Fibroblast of upper back skin (primary cell): ENCODE measurements at places on chromosomes 11 and 22.

- DNase-seq, result no peak
These were observed 29.7 kb downstream of the POU2AF3 start for GRCh38 chr11:111327908-111328624.

- DNase-seq, result no peak
These were observed 521.8 kb downstream of the MIAT start for GRCh38 chr22:27179161-27179560.

GRCh38 chr11:21472261-21472660 lies 720.6 kb upstream of the ANO5 start:
- DNase-seq, result no peak

- peak; percentile 22 for DNase-seq
These were observed 176.5 kb upstream of the POU2AF2 start for GRCh38 chr11:111069066-111069465.

DNA sequence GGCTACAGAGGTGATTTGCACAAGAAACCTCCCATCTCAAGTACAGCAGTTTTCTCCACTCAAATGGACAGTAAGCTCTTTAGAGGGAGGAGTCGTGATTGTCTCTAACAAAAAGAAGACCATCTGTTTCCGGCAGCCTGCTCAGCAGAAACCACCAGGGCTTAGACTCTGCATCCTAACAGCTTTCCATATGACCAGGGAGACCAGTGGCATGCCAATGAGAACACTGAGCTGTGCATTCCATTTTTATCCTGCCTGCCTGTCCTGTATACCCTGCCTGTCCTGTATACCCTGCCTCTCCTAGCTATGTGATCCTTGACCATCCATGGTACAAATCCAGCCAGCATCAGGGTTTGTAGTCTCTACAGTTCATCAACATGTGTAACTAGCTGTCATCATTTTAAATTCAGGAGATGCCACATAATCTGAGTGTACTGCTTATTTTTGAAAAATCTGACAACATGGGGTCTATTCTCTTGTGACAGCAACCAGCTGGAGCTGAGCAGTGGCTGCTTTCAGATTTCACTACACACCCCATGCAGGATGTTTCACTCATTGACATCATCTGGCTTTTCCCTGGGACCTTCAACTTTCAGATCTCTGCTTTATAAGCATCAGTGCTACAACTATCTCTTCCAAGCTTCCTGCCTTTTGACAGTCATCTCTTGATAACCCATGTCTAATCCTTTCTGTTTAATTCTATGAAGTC lies 50.5 kb upstream of the POU2AF2 start:
- peak; percentile 7 for DNase-seq

DNA sequence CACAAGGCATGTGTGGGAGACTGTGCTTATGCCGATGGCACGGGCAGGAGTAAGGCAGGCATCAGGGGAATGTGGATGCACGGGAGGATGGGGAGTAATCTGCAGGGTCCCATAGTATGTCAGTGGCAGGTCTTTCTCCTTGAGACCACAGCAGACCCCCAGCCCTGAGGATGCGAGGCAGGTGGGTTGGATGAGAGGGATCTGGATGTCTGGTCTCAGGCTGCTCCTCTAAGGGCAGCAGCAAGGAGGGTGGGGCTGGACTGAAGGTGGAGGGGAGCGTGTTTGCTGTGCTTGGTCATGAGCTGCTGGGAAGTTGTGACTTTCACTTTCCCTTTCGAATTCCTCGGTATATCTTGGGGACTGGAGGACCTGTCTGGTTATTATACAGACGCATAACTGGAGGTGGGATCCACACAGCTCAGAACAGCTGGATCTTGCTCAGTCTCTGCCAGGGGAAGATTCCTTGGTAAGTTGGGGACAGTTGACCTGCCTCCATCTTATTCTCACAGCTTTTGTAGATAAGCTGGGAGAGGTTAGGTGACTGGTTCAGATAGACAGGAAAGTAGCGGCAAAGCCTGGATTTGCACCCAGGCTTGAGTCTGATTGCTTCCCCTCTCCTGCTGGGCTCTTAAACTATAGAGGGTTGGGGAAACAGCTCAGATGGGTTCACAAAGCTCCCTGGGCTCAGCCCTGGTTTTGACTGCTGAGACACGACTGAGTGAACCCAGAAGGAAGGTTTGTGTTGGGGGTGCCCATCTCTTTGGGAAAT lies at the start of gene APOL1:
Gene APOL1 (plus strand): TSS at position 380 of the 769 bp plus-strand sequence. CDS start 1,823 bp downstream, outside the sequence.
- DNase-seq, result no peak

DNA sequence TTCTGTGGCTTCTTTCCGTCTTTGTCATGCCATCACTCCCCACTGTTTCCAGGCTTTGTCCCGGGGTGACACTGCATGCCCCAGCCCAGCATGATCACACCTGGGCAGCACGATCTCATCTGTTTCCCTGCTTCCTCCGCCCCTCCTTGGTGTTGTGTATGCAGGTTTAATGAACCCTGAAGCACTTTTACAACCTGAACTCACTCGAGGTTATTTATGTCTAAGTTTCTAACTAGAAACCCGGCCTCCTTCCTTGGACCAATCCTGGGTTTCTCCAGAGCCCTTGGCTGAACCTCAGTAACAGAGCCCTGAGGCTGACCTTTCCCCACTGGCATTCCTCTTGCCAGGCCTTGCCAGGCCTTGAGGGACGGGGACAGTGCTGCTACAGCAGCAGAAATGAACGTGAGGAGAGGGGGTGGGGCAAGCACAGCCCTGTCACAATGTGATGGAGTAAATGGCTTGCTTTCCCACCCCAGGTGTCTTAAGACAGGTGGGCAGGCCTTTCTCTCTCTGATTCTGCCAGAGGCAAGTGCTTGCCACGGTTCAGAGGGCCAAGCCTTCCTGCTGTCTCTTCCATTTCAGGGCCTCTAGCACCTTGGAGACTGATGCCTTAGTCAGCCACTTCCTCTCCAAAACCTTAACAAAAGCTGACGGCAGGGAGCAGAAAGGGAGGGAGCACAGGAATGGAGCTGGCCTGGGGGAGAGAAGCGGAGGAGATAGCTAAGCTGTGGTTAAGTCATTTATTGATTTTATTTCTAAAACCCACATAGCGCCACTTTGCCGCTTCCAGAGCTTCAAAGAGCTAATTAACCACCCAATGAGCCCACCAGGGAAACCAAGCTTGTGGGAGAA lies 3.1 kb upstream of the PYGM start:
- peak; percentile 67 for DNase-seq

- no peak for DNase-seq
These were observed 284.8 kb downstream of the TENM4 start for GRCh38 chr11:79156031-79156430.

DNA sequence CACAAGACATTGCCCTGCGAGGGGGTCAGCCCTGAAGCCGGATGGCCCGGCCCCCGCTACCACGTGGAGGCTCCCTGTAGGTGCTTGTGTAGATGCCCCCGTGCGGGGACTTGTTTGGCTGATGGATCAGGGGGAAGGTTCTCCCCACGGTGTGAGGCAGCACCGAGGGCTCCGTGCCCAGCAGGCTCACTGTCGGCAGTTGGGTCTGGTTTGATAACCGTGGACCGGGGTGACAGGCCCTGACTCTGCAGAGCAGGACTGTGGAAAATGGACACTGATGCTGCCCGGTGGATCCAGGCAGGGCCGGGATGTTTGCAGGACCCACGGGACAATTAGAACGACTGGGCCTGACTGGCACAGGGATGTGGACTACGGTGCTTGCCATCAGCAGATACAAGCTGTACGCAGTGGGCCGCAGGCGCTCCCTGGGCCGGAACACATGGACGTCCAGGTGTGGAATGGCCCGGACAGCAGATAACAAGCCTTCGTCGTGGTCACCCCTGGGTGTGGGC lies 19.0 kb downstream of the KCNQ1 start:
- no peak for DNase-seq

GRCh38 chr22:42281284-42281683 lies 10.8 kb upstream of the TCF20 start:
- DNase-seq, result no peak

GRCh38 chr11:15714641-15715399 lies 600.1 kb downstream of the INSC start:
- no peak for DNase-seq

GRCh38 chr22:40479887-40480538 lies 109.6 kb downstream of the SGSM3 start:
- no peak for DNase-seq

DNA sequence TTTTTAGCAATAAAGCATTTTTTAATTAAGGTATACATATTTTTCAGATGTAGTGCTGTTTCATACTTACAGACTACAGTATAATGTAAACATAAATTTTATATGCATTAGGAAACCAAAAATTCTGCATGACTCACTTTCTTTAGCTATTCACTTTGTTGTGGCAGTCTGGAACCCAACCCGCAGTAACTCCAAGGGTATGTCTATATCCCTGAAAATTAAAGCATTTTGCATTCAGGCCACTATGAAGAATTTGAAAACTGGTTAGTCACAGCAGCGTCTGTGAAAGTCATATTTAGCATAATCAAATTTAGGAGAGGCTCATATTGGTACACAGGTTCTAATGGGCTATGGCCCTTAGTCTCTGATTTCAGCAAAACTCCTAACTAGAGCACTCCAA lies 46.8 kb downstream of the BBOX1 start:
- peak; percentile 90 for DNase-seq

GRCh38 chr11:75667255-75667830 lies 1.5 kb downstream of the MAP6 start:
- DNase-seq, result no peak

DNA sequence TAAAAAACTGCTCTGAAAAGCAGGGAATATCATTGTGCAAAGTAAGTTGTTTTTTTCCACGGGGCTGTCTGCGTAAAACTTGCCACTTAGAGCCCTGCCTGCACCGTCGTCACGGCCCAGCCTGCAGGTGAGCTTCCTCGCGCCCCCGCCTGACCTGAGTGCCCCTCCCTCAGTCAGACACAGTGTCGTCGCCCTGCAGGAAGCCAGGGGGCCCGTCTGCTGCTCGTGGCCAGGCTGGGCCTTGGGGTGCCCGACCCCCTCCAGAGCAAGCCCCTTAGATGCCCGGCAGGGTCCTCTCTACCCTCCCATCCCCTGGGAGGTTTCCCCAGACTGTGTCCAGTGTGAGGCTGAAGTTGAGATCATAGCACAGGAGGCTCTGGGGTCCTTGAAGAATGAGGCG lies 31.6 kb downstream of the SBF1 start:
- no peak for DNase-seq

DNA sequence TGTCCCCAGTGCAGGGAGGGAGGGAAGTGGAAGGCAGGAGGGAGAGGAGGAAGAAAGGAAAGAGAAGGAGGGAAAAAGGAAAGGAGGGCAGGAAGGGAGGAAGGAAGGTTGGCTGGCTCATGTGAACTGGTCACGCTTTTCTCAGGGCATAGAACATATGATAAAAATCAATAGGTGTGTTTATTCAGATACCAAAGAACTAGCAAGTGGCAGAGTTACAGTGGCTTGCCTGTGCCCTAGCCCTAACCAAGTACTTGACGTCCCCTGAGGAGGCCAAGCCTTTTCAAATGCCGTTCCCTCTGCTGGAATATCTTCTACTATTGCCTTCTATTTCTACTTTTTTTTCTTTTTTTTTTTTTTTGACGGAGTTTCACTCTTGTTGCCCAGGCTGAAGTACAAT lies 33.5 kb downstream of the CHRDL2 start:
- DNase-seq, result no peak

- peak; percentile 75 for DNase-seq
These were observed 5.7 kb downstream of the UPK3A start for GRCh38 chr22:45290410-45290936.

- no peak for DNase-seq
These were observed 421.3 kb upstream of the NARS2 start for GRCh38 chr11:78996007-78996406.

- peak; percentile 18 for DNase-seq
These were observed 64.2 kb downstream of the MED15 start for GRCh38 chr22:20571531-20572007.

GRCh38 chr11:128232588-128232987 lies 354.8 kb downstream of the ETS1 start:
- DNase-seq, result no peak

GRCh38 chr11:73914284-73914683 lies 36.5 kb upstream of the DNAJB13 start:
- no peak for DNase-seq

DNA sequence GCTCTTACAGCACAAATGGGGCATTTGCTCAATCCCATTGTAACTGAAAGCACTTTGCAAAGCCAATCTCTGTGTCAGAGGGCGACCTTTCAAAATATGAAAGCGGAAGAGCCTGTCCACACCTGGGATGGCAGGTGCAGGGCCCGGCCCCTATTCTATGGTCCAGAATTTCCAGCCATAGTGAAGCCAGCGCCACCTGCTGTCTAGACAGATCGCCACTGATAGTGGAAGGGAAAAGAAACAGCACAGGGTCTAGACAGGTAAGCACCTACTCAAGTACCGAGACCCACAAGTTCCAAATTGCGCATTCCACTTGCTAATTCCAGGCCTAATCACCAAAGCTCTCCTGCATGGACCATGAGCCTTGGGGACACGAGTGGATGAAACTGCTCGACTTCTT lies 141.4 kb downstream of the NTM start:
- DNase-seq, result peak; percentile 19

GRCh38 chr11:23856654-23857053 lies 640.2 kb upstream of the LUZP2 start:
- DNase-seq, result peak; percentile 74

DNA sequence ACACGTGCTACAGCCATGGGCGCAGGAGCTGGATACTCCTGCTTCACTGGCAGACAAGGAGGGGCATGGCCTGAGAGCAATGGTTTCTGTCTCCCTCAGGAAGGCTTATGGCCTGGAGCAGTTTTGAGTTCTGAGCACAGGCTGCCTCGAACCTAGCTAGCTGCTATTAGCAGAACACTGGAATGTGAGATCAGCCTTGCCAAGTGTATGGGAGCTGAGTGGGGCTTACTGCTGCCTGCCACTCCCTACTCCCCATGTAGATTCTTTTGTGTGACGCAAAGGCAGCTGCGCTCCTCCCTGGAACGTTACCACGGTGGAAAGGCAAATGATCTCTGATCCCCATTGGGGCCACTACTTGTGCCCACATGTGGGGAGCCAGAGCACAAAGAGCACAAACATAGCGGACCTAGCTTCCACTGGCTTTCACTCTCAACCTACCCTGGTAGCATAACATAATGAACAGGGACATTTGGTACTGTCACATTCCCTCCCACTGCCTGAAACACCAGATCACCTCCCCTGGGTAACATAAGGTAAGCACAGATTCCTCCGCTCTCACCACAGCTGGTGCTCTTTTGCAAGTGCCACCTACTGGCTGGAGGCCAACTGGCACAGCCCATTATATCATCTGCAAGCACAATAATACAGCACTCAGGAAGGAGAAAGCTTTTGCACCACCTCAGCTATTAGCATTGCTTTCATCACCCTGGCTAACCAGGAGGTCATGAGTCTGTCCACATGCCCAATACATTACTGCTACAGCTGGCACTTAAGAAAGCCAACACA lies 84.6 kb upstream of the GUCY1A2 start:
- no peak for DNase-seq

GRCh38 chr11:83557653-83558052 lies 271.5 kb upstream of the CCDC90B start:
- no peak for DNase-seq
